Astrocyte (in vitro differentiated cells and primary cell): ENCODE measurements at places on chromosomes 2 and 18.
A peak's percentile ranks its signal among the peaks of the same experiment; 100 is the strongest.

- no peak for DNase-seq
Measured at GRCh38 chr2:165287094-165287778, 48.0 kb downstream of the SCN2A start.

DNA sequence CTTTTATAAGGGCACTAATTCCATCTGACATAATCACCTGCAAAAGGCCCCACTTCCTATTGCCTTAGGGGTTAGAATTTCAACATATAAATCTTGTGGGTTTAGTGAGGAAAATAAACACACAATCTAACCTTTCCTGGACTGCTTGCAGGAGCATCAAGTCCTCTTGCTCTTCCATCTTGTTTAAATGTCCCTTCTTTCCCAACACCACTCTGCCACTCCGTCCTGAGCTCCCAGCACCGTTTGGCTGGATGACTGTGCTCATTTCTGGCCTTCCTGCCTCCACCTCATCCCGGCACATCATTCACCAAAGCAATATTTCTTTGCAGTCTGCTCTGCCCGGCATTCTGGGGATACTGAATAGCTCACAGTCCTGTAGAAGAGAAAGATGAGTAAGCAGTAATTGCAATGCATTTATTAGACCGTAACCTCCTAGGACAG is 247.8 kb downstream of the BCL2 start:
- no peak for DNase-seq

DNA sequence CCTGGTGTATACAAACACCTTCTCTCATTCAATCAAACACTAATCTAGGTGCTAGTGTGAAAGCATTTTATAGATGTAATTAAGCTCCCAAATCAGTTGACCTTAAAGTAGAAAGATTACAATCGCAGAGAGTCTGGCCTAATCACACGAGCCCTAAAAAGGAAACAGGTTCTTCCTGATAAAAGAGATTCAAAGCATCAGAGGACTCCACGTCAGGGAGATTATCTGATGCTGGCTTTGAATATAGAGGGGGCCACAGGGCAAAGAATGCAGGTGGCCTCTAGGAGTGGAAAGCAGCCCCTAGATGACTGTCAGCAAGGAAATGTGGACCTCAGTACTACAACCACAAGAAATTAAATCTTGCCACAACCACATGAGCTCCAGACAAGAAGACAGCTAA is 28.2 kb upstream of the ZC3H15 start:
- DNase-seq, result peak; percentile 16

GRCh38 chr2:25867396-25868003 is 10.8 kb downstream of the ASXL2 start:
- DNase-seq, result no peak

DNA sequence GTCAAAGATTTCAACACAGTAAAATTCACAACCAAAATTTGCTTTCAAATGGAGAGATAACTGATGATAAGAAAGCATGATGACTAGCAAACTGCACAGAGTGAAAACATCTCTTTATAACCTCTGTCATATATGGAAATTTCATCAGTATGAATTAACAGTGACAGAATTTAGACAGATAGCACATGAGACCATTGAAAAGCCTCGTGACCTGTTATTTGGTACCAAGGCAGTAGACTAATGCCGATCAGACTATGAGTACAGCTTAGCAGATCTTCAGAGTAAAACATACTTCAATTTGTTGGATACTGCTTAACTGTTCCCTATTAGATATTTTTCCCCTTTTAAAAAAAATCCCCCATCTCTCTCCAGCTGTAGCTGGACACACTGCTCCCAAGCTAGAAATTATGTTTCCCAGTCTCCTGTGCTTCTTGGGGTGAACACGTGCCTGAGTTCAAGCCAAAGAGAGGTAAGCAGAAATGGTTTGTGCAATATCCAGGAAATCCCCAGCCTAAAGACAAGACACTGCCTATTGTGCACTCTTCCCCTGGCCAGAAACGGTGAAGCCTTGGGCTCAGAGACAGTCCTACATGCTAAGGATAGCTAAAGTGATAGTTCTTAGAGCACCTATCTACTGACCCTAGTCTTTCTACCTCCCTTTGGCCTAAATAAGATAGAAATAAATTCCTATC is 256.1 kb downstream of the NCKAP5 start:
- DNase-seq, result no peak

- no peak for DNase-seq
Measured at GRCh38 chr18:3157086-3157485, 62.7 kb downstream of the MYOM1 start.

GRCh38 chr18:77822632-77823031 is 573.0 kb downstream of the GALR1 start:
- DNase-seq, result no peak

GRCh38 chr18:40812981-40813515 is 1142.0 kb upstream of the PIK3C3 start:
- DNase-seq, result peak; percentile 36

GRCh38 chr18:76494231-76495005 is 624 bp downstream of the ZNF516 start:
- peak; percentile 32 for DNase-seq

- DNase-seq, result no peak
Measured at GRCh38 chr2:148305476-148305875, 284.6 kb downstream of the MBD5 start.

DNA sequence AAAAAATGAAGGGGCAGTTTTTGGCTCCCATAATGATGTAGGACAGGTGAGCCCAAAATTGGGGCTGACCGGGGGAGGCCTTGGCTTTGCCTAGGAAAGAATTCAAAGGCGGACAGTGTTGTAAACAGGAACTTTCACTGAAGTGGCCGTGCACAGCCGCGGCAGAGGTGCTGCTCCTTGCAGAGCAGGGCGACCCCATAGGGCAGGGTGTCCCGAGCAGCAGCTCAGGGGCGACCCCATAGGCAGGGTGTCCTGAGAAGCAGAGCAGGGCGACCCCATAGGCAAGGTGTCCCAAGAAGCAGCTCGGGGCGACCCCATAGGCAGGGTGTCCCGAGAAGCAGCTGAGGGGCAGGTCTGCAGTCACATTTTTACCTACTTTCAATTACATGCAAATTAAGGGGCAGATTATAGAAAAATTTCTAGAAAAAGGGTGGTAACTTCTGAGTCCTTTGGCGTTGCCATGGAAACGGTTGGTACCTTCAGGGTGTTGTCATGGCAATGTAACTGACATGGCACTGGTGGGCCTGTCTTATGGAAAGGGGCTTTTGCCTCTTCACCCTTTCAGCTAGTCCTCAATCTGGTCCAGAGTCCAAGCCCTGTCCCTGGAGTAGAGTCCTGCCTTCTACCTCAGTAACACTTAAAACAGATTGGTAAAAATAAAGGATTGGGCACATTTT is 134.5 kb downstream of the FBXO15 start:
- DNase-seq, result no peak

DNA sequence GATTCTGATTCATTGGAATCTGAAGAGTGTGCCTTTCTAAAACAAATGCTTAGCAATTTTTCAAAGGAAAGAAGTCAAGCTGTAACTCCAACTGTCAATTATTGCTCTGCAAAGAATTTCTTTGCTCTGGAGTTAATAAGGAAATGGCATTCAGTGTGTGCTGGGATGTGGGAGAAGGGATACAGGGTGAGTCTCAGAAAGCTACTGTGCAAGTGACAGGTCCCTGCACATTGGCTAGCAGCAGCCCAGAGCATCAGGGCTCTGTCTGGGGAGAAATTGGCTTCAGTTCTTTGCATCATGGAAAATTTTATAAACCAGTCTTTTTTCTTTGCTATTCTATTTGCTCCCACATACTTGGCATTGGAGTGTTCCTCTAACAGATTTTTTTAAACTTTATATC is 1.1 kb upstream of the SYT4 start:
- no peak for DNase-seq

DNA sequence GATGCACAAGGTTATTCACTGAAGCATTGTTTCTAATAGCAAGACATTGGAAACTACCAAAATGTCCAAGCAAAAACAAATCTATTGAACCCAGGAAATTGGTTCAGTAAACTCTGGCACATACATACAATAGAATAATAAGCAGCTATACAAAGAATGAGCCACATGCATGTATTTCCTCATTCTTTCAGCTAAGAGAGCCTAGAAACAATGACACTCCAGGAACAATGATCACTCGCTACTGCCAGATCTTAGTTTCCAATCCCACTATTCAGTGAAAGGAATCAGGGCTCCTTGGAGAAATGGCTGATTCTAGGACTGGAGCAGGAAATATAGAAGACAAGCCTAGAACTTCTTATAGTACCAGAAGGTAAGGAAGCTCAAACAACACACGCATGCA is 221.9 kb upstream of the AGAP1 start:
- DNase-seq, result no peak

GRCh38 chr2:229445019-229445418 is 173.9 kb upstream of the PID1 start:
- DNase-seq, result peak; percentile 98

DNA sequence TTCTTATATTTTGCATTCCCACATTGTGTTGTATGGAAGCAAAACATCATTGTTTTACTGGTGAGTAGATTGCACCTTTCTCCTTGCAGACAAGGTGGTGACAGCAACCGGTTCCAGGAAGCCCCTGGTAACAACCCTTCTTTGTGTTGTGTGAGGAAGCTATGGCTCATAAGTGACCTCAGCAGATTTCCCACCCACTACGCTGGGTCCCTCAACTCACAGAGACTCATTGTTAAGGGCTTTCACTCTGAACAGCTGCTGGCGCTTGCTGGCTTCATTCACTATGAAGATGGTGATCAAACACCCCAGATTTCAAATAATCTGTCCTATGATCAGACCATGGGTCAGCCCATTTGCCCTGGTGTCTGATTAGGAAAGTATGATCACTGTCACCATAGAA is 53.4 kb downstream of the WIPF1 start:
- DNase-seq, result no peak

DNA sequence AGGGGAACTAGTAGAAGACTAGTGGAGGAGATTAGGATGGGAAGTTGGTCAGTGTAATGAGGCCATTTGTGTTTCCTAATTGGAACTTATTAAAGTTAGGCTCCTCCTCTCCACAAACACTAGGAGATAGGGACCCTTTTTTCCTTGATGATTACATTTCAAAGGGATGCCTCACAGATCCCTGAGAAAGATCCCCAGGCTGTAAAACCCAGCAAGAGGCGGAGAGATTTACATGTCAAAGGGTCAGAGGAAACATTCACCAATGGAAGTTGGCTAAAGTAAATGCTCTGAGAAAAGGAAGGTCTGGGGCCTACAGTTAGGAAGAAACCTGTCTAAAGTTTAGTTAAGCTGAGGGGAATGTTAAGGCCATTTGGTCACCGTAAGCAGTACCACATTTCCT is 1.4 kb upstream of the CCDC85A start:
- no peak for DNase-seq
